Type B pancreatic cell (in vitro differentiated cells): ENCODE measurements at places on chromosomes 3 and 15. TPM values are rescaled to one million over a fixed set of nuclear protein-coding genes. Genes with fewer than 3 reads are reported as not detected.
A peak's percentile ranks its signal among the peaks of the same experiment; 100 is the strongest.

- H3K4me1 ChIP-seq: no peaks in the 10 kb centered on the region
- no peak for DNase-seq
- no peak overlapping the region for H3K27ac ChIP-seq
- peaks cover 32% of the 10 kb centered on the region for H3K27me3 ChIP-seq
- H3K36me3 ChIP-seq: no peaks in the 10 kb centered on the region
Observed at GRCh38 chr3:94716326-94717018, 653.6 kb downstream of the NSUN3 start.

Gene ZBBX
- 1.0 and 3.8 TPM in 2 replicates for total RNA-seq

DNA sequence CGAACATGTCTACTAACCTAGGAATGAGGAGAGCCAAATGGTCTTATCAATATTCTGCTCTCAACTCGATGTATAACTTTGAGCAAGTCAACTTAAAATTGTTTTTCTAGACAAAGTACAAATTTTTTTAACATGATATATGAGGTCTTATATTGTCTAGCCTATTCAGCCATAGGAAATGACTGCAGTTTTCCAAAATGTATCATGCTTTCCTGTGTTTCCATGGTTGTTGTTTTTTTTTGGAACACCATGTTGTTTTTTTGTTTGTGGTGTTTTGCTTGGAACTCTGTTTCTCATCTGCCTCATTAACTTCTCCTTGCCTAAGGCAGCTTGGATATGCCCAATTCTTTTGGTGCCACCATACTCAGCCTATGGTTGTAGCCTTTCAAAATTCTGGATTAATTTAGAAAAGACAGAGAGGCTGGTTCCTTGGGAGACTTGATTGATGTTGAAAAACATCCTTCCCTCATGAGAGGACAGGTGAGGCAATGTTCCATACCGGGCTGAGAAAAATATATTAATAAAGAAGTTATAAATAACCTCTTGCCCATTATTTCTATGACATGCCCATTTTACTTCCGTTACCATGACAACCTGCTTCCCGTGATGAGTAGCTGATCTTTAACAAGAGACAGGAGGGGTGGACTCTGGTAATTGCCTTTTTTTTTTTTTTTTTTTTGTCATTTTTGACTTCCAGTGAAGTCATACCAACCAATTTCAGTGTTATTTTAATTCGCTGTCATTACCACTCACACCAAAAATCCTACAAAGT lies 687.9 kb upstream of the GRM7 start:
- no peak overlapping the region for H3K4me3 ChIP-seq
- no peak for DNase-seq
- no peaks in the 10 kb centered on the region for H3K4me1 ChIP-seq
- no peaks in the 10 kb centered on the region for H3K27me3 ChIP-seq
- H3K27ac ChIP-seq: no peak overlapping the region
- H3K36me3 ChIP-seq: no peaks in the 10 kb centered on the region

GRCh38 chr3:29004885-29005599 lies 275.8 kb upstream of the RBMS3 start:
- no peak for DNase-seq
- no peak overlapping the region for H3K27ac ChIP-seq
- H3K27me3 ChIP-seq: no peaks in the 10 kb centered on the region
- H3K4me1 ChIP-seq: no peaks in the 10 kb centered on the region

DNA sequence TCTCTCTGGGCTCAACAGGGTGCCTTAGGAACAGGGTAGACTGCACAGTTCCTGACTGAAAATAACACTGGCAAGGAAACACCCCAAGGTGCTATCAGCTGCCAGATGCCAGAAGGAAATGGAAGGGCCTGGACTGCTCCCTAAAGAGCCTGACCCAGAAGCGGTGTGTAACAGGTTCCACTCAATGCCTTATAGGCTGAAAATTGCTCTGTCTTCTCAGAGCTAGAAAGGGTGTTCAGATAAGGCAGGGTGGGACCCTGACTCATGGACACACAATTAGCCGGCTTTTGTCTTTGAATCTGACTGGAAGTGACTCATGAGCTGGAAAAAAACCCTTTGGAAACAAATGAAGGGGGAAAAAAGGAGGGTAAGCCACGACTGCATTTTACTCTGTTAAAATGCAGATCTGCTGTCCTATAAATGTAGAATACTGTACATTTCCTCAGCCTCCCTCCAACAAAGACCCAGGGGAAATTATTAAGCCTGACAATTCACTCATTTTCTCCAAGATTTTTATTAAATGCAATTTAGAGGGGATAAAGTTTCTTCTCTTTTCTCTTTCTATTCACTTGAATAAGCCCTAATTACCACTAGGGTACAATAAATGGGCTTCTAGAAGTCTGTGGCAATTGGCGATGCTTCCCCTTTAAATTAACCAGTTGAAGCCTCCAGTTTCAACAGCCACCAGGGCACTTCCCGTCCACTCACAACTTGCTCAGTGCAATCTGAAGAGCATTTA lies 160.2 kb upstream of the TBL1XR1 start:
- peak overlapping the region; percentile 88 for H3K4me3 ChIP-seq
- H3K27me3 ChIP-seq: peaks cover 11% of the 10 kb centered on the region
- H3K36me3 ChIP-seq: no peaks in the 10 kb centered on the region
- no peak for DNase-seq

DNA sequence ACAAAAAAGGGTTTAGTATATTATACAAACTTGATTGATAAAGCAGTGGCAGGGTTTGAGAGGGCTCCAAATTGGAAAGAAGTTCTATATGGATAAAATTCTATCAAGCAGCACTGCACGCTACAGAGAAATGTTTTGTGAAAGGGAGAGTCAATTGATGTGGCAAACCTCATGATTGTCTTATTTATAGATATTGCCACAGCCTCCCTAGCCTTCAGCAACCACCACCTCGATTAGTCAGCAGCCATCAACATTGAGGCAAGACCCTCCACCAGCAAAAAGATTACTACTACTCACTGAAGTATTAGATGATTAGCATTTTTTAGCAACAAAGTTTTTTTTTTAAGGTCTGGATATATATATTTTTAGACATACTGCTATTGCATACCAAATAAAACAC lies 296.7 kb downstream of the CHST2 start:
- no peak for DNase-seq
- H3K27me3 ChIP-seq: peaks cover 7% of the 10 kb centered on the region
- H3K36me3 ChIP-seq: peaks cover 7% of the 10 kb centered on the region
- no peak overlapping the region for H3K4me3 ChIP-seq
- H3K27ac ChIP-seq: no peak overlapping the region
- H3K4me1 ChIP-seq: no peaks in the 10 kb centered on the region

Gene PRICKLE2
- 10.0 and 23.6 TPM in 2 replicates for total RNA-seq

Gene CPLX3
- total RNA-seq: not detected in 2 replicates

DNA sequence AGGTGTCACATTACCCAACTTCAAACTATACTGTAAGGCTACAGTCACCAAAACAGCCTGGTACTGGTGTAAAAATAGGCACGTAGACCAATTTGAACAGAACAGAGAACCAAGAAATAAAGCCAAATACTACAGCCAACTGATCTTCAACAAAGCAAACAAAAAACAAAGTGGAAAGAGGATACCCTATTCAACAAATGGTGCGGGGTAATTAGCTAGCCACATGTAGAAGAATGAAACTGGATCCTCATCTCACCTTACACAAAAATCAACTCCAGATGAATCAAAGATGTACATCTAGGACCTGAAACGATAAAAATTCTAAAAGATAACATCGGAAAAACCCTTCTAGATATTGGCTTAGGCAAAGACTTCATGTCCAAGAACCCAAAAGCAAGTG lies 13.1 kb downstream of the PEAK1 start:
- H3K36me3 ChIP-seq: peaks cover 5% of the 10 kb centered on the region
- no peak overlapping the region for H3K27ac ChIP-seq
- DNase-seq: no peak
- H3K27me3 ChIP-seq: no peaks in the 10 kb centered on the region
- H3K4me1 ChIP-seq: peaks cover 5% of the 10 kb centered on the region

DNA sequence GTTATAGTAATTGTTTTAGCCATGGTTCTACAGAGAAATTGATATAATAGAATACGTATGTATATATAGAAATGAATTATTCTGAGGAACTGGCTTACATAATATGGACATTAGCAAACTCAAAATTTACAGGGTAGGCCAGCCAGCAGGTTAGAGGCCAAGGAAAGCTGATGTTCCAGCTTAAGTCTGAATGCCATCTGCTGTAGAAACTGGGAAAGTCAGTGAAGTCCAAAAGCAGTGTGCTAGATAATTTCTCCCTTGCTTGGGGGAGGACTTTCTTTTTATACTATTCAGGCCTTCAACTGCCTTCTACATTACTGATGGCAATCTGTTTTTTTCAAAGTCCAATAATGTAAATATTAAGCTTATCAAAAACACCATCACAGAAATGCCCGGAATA lies 1174.7 kb downstream of the ZPLD1 start:
- H3K4me1 ChIP-seq: peaks cover 5% of the 10 kb centered on the region
- no peak for DNase-seq
- H3K27me3 ChIP-seq: no peaks in the 10 kb centered on the region
- no peak overlapping the region for H3K4me3 ChIP-seq
- H3K27ac ChIP-seq: no peak overlapping the region
- no peaks in the 10 kb centered on the region for H3K36me3 ChIP-seq

Gene APBA2
- 8.5 and 33.3 TPM in 2 replicates for total RNA-seq

Gene EPHA6
- total RNA-seq: 9.9 and 15.4 TPM in 2 replicates

Gene SNURF
- 16.7 and 20.2 TPM in 2 replicates for total RNA-seq

Gene DAZL
- not detected in 2 replicates for total RNA-seq

Gene HRH1
- 4.7 and 7.7 TPM in 2 replicates for total RNA-seq

- H3K36me3 ChIP-seq: no peaks in the 10 kb centered on the region
- no peak overlapping the region for H3K27ac ChIP-seq
- H3K4me3 ChIP-seq: no peak overlapping the region
- DNase-seq: no peak
- H3K4me1 ChIP-seq: peaks cover 6% of the 10 kb centered on the region
Observed at GRCh38 chr3:151880416-151880690, 6.9 kb downstream of the SUCNR1 start.

DNA sequence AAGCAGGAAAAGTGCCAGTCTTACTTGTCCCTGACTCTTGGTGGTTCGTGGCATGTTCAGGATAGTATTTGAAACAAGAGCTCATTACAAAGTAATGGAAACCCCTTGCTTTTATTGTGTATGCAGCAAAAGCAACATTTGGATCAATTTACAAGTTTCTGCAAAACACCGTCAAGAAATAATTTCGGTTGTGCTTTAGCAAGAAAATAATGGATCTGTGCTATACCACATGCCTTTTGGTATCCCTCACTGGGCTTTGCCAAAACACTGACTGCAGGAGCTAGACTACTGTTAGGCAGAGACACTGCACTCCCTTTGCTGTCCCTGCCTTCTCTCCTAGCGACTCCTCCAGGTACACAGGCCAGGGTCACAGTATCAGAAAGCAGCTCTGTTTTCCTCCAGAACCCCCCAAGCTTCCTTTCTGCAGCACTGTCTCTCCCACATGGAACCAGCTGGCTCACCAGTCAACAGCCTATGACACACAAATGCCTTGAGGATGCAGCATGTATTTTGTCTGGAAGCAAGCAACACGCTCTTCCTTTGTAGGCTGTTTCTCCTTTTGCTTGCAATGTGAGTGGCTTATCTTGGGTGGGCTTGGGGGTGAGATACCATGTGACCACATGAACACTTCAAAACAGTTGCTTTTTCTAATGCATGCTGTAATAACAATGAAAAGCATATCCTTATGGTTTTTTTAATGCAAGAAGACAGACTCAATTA lies 111.4 kb downstream of the PGPEP1L start:
- peaks cover 24% of the 10 kb centered on the region for H3K36me3 ChIP-seq
- peak overlapping the region; percentile 87 for H3K27ac ChIP-seq
- DNase-seq: no peak
- no peaks in the 10 kb centered on the region for H3K27me3 ChIP-seq

DNA sequence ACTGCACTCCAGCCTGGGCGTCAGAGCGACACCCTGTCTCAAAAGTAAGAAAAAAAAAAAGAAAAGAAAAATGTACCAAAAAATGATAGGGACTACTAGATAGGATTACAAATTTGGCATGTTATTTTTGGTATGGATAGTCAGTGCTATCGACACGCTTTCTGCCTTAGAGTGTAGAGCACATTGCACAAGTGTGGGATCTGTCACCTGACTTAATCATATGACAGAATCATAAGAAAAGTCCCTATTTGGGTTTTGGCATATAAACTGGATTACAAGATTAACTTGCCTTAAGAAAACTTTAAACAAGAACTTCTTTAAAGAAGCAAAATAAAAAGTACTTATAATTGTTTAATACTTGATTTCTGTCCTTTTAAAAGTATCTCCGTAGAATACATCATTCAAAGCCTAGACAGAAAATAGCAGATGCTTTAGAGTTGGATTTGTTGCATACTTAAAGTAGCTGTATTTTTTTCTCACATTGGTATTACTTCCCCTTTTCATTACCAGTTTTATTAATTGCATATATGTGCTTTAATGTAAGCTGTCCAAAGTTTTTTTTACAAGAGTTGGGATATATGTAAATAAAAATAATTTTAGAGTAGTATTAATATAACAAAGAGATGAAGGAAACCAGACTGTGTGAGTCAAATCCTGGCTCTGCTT lies 7.8 kb downstream of the ATP6V1A start:
- H3K4me1 ChIP-seq: peaks cover 8% of the 10 kb centered on the region
- no peak overlapping the region for H3K4me3 ChIP-seq
- no peak overlapping the region for H3K27ac ChIP-seq
- DNase-seq: no peak
- H3K36me3 ChIP-seq: peaks cover 8% of the 10 kb centered on the region

Gene CHRFAM7A
- total RNA-seq: 0.55 and 3.8 TPM in 2 replicates

- H3K27me3 ChIP-seq: no peaks in the 10 kb centered on the region
- no peak overlapping the region for H3K4me3 ChIP-seq
- no peak overlapping the region for H3K27ac ChIP-seq
Observed at GRCh38 chr3:114351822-114352145, 58.0 kb downstream of the TIGIT start.

- peaks cover 11% of the 10 kb centered on the region for H3K4me1 ChIP-seq
- no peaks in the 10 kb centered on the region for H3K36me3 ChIP-seq
- no peak for DNase-seq
- H3K4me3 ChIP-seq: no peak overlapping the region
- peaks cover 10% of the 10 kb centered on the region for H3K27me3 ChIP-seq
- no peak overlapping the region for H3K27ac ChIP-seq
Observed at GRCh38 chr15:62325597-62325996, 160.5 kb upstream of the C2CD4B start.

Gene KBTBD13
- not detected in 2 replicates for total RNA-seq

GRCh38 chr3:197038679-197039462 lies 9.3 kb upstream of the MELTF start:
- H3K27ac ChIP-seq: no peak overlapping the region
- no peak for DNase-seq
- peaks cover 3% of the 10 kb centered on the region for H3K36me3 ChIP-seq

- H3K27ac ChIP-seq: no peak overlapping the region
- H3K36me3 ChIP-seq: peaks cover 87% of the 10 kb centered on the region
- peak overlapping the region; percentile 20 for H3K4me3 ChIP-seq
- no peaks in the 10 kb centered on the region for H3K27me3 ChIP-seq
Observed at GRCh38 chr15:25052191-25052999, 97.6 kb downstream of the SNRPN start.

DNA sequence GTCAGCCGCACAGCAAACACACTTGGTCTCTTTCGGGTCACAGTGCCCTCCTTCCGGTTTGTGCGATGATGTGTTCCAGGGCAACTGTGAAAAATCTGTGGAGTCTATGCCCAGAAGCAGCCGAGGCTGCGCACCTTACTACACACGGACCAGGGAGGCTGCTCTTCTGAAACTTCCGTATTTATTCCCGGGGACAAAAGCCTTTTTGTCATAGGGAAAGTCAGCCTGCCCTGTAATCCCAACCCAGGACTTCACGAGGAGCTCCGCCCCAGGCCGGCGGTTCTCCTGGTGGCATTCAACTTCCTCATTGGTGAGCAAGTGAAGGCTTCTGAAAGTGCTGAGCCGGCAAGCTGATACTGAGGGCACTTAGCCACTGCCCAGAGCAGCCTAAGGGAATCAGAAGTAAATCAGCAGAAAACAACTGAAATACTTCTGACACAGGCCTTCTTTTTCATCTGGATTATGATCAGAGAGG lies 126.5 kb downstream of the FMN1 start:
- H3K27me3 ChIP-seq: no peaks in the 10 kb centered on the region
- peak overlapping the region; percentile 91 for H3K27ac ChIP-seq
- peak overlapping the region; percentile 88 for H3K4me3 ChIP-seq
- peaks cover 53% of the 10 kb centered on the region for H3K4me1 ChIP-seq

Gene ZNF592
- 26.4 and 26.8 TPM in 2 replicates for total RNA-seq
